Glomerular endothelial cell (primary cell): ENCODE measurements at places on chromosomes 3 and 15.

DNA sequence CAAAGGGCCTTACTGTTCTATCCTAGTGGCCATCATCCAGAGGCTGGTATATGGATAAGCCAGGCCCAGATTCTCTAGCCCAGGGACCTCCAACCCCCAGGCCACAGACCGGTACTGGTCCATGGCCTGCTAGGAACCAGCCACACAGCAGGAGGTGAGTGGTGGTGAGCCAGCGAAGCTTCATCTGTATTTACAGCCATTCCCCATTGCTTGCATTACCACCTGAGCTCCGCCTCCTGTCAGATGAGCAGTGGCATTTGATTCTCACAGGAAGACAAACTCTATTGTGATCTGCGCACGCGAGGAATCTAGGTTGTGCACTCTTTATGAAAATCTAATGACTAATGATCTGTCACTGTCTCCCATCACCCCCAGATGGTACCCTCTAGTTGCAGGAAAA lies 30.1 kb upstream of the TPM1 start:
- DNase-seq, result no peak

DNA sequence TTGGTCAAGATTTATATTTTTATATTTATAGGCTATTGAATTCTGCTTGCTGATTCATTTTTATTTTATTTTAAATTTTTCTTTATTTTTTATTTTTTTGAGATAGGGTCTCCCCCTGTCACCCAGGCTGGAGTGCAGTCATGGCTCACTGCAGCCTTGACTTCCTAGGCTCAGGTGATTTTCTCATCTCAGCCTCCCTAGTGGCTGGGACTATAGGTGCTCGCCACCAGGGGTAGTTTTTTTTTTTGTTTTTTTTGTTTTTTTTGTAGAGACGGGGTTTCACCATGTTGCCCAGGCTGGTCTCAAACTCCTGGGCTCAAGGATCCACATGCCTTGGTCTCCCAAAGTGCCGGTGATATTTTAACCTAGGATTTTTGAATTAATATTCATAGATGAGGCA lies 31.2 kb downstream of the NR2E3 start:
- DNase-seq, result no peak

DNA sequence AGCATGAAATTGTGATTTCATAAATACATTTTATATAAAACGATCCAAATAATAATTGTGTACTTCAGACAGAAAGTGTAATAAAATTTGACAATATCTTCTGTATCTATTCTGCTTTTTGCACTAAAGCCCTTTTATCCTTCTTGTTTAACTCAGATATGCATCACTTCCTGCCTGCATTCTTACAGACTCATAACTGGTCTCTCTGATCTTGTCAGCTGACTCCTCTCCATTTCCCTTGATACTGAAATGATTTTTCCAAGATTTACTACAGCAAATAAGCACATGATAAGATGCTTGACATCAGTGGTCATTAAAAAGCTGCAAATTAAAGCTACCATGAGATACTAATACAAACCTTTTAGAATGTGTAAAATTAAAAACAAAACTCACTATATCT lies 25.3 kb upstream of the SI start:
- no peak for DNase-seq

GRCh38 chr15:72492733-72493132 lies 18.6 kb downstream of the ARIH1 start:
- no peak for DNase-seq

DNA sequence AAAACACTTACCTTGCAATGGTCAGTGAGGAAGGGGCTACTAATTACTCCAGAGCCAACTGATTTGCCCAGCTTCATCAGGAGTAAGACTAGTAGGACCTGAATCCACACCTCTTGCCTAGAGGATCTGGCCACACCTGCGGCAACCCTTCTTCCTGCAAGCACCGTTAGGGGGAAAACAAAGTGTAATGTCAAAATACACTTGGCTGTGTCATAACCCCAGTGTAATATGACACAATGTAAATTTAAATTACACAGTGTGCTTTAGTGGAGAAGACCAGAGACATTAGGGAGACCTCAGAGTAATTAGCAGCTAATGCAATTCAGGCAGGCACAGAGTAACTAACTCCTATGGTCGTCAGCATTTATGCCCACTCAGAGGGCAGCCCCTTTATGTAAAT lies 308.5 kb upstream of the ARRDC4 start:
- DNase-seq, result no peak

GRCh38 chr3:51044982-51045381 lies 340.1 kb upstream of the MANF start:
- DNase-seq, result no peak

GRCh38 chr3:27458929-27459328 lies 25.3 kb downstream of the SLC4A7 start:
- no peak for DNase-seq

GRCh38 chr3:55491296-55491816 lies 4.2 kb upstream of the WNT5A start:
- DNase-seq, result no peak
